Endothelial cell (in vitro differentiated cells): ENCODE measurements at places on chromosomes 12 and 14. TPM values are rescaled to one million over a fixed set of nuclear protein-coding genes. Genes with fewer than 3 reads are reported as not detected.

DNA sequence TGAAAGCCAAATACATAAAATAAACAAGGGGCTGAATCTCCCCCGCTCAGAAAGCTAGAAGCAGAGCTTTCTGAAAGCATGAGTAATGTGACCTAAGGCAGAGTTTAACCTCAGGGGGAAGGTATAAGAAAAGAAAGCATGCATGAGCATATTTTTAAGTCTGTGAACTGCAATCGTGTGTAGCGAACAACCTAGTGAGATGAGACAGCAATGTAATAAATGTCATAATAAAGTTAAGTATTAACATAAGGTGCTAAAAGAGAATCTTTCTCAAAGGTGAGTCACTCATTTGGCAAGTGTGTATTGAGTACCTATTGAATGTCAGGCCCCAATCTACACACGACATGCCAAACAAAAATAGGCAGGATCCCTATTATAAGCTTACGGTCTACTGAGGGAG, 14.2 kb upstream of the WDR20 start:
- no peak for DNase-seq

DNA sequence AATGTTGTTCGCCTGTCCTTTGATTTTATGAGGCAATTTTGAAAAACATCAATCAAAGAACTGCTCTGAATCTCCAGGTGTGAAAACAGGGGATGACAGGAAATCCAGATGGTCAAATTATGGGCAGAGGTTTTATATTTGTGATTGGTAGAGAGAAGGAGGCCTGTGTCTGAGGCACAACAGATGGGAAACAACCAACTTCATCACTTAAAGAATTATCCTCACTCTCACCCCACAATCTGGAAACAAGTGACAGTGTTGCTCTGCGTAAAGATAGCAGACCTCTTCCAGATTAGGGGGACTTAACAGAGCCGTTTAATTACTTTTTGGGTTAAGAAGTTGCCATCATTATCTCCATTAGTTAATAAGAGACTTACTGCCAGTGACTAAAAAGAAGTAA, 64.1 kb upstream of the EGLN3 start:
- DNase-seq, result no peak

DNA sequence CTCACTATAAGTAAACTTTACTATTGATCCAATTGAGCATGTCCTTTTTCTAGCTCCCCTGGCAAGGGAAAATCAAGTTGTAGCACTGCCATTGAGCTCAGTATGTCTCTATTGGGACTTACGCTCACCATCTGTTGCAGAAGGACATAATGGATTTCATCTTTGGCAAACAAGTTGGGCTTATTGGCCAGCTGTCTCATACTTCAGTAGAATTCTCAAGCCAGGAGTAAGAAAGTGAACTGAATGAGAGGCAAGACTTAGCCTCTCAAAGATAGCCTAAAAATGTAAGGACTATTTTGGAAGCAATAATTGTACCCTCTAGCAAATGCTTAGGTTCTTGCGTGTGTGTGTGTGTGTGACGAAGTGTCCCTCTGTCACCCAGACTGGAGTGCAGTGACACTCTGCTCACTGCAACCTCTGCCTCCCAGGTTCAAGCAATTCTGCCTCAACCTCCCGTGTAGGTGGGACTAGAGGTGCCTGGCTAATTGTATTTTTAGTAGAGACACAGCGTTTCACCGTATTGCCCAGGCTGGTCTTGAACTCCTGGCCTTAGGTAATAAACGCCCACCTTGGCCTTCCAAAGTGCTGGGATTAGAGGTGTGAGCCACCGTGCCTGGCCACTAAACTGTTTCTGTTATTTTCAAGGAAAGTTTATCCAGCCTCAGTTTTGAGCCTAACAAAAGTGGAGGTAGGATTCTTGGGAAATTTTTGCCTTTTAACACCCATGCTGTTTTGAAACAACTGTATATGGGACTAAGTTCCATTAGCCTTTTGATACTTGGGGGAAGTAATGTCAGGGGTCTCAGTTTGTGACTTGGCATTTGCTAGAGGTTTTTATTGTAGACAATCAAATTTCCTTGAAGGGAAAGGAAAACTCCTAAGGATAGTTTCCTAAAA, 7.0 kb downstream of the HNRNPA1 start:
- DNase-seq, result no peak

DNA sequence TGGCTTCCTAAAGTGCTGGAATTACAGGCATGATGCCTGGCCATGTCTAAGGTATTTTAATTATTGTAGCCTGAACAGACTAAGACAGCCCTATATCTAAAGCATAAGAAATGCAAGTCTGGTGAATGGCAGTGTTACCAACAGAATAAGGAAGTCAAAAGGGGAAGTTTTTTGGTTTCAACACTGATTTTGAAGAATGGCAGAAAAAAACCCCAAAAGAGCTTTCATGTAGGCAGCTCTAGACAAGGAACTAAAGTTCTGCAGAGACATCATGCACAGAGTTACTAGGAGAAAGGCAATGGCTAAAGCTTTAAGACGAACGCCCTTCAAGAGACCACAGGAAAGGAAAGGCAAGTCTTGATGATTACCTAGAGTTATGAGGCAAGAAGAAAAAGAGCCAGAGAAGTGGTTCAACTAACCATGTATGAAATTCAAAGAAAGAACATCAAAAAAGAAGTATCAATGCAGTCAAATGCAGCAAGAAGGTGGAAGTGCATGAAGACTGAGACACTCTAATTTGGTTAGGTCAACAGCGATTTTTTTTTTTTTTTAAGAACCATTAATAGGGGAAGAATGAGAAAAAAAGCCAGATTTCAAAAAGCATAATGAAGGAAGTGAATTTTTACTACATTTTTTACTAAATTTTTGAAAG, 50.8 kb downstream of the RPS6KA5 start:
- no peak for DNase-seq

DNA sequence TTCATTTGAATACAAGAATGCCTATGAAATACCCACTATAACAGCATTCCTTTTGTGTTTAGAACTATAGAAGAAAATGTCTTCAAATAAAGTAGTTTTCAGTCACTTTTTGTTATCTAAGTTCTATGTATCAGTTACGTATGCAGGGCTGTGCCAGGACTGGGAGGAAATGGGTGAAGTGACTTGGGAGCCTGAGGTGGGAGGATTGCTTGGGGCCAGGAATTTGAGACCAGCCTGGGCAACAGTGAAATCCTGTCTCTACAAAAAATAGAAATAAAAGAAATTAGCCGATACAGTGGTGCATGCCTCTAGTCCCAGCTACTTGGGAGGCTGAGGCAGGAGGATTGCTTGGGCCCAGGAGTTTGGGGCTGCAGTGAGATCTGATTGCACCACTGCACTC, 22.9 kb upstream of the MANSC4 start:
- no peak for DNase-seq

DNA sequence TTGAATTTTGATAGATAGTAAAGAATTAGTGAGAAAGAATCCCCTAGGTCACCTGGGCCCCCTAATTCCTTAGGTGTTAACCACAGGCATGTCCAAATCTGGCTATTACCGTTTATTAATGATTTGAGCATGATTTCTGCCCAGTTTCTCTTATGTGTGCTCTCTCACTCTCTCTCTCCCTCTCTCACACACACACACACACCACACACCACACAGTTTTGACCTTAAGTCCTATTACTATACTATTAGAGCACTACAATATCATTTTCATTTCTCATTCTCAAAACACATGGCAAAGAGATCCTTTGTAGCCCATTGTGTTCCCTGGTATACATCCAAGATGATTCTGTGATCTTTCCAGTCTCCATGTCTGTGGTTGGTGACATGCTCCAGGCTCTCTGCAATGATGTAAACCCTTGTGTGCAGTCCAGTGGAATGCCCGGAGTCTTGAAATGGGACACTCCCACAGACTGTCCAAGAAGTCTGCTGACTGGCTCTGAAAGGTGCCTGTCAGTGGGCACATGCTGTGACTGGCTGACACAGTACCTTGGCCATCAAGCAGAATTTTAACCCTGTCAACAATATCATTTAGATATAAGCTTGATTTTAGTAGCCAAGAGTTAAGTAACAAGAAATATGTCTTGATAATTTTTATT, 96.2 kb downstream of the FIGNL2 start:
- no peak for DNase-seq

GRCh38 chr14:101121508-101122139, 218.1 kb upstream of the RTL1 start:
- no peak for DNase-seq

GRCh38 chr14:29842228-29842627, 85.4 kb downstream of the PRKD1 start:
- no peak for DNase-seq

DNA sequence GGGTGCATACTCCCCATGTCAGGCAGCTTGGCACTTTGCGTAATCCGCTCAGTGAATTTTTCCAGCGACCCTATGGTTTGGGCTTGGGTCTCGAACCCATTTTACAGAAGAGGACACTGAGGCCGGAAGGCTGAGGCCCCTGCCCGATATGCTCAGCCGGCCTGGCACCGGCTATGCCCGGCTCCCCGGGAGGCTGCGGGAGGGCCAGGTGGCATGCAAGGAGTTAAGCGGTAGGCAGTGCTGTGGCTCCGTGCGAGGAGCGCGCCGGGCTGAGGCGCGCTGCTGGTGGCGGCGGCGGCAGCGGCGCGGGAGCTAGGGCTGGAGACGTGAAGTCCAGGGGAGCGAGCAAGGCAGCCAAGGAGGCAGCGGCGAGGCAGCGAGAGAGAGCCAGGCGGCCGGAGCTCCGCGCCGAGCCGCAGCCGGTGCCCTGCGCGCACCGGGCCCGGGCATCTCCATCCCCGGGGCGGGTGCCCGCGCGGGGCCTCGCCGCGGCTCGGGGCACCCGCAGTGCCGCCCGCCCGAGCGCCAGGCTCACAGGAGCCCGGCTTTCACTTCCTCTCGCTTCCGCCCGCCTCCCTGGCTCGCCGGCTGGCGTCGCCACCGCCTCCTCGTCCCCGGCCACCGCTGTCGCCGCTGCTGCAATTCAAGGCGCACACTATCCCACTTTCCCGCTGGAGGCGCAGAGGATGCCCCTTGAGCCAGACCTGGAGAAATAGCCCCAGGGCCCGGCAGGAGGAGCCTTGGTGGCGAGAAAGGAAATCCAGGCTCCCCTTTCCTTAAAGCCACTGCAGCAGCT, at the start of gene WSCD2:
WSCD2 (plus strand) TSS at position 272 of the 796 bp plus-strand sequence. CDS start 66,545 bp downstream, outside the sequence.
- peak; percentile 74 for DNase-seq

- DNase-seq, result no peak
Observed at GRCh38 chr14:21072031-21072473, 1.9 kb downstream of the ARHGEF40 start.

- DNase-seq, result no peak
Observed at GRCh38 chr14:29035134-29035533, 268.5 kb downstream of the FOXG1 start.

DNA sequence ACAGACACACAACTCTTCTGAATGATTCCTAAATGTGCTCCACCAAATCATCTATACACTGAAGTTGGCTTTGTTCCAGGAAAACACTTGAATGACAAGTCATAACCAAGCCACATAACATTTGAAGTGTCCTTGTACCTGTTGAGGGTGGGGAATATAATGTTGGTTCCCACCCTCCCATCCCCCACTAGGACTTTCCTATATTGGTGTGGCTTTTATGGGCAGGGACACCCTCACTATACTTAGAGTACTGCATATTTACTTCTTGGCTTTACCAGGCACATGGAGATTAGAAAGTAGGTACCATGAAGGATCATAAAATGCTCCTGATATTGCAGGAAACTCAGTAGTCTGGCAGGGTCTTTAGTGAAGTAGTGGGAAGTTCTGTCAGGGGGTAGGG, 9.7 kb upstream of the BHLHE41 start:
- DNase-seq, result no peak

- DNase-seq, result no peak
Observed at GRCh38 chr12:66768293-66768692, 89.4 kb upstream of the GRIP1 start.

- no peak for DNase-seq
Observed at GRCh38 chr14:94966344-94966743, 191.0 kb downstream of the DICER1 start.

GRCh38 chr12:10395390-10395998, 5.7 kb upstream of the KLRK1 start:
- no peak for DNase-seq

DNA sequence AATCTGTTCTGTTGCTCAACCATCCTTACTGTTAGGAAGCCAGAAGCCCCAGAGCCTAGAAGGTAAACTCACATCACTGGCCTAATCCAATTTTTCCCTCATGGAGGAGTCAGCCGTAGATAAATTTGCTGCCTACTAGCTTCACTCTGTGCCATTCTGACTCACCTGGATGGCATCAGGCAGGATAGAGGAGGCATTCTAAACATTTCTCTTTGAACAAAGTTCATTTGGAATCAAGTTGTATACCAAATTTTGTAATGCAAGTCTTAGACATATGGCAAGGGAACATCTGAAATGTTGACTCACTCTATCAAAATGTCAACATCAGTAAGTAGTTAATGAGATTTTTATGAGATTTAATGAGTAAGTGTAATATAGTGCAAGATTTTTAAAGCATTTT, 13.6 kb upstream of the TBC1D30 start:
- DNase-seq, result no peak

GRCh38 chr14:102973706-102974285, 51.3 kb downstream of the AMN start:
- DNase-seq, result no peak

DNA sequence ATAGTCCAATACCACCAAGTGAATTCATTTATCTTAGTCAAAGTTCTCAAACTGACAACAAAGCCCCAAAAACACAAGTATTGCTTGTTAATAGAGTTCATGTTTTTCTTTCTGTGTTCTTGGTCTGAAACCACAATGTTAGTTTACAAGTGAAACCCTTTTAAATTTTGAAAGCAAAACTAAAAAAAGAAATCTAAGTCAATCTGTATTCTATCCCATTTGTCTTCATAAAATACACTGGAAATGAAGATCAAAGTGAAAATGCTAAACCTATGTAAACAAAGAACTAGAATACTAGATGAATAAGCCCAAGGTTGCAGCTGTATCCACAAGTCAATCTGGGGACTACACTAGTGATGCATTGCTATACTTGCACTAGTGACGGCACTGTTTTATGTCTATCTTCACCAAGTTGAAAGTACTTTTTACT, 10.4 kb downstream of the MAP4K5 start:
- no peak for DNase-seq

- no peak for DNase-seq
Observed at GRCh38 chr12:55828357-55828756, 1.0 kb downstream of the DNAJC14 start.

DNA sequence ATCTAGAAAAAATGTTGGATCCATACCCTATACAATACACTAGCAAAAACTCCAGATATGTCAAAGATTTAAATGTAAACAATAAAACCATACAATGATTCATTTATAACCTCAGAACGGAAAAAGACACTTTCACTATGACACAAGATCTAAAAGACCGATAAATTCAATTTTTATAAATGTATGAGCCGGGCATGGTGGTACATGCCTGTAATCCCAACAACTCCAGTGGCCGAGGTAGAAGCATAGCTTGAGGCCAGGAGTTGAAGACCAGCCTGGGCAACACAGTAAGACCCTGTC, 2.5 kb upstream of the SOS2 start:
- DNase-seq, result no peak

- DNase-seq, result no peak
Observed at GRCh38 chr14:60090864-60091519, 731 bp upstream of the PCNX4 start.

GRCh38 chr12:48996794-48997718, 2.1 kb downstream of the DDN start:
- DNase-seq, result peak; percentile 82

- no peak for DNase-seq
Observed at GRCh38 chr14:40697231-40697630, 909.4 kb upstream of the LRFN5 start.

Gene DYRK2
- total RNA-seq, result 50.2 TPM

Gene NPFF
- not detected for total RNA-seq

Gene GDF3
- 77.7 TPM for total RNA-seq

Gene RPGRIP1
- 1.5 TPM for total RNA-seq

Gene BDKRB2
- total RNA-seq, result 0.15 TPM

Gene NTF3
- not detected for total RNA-seq

Gene VRTN
- total RNA-seq, result 4.3 TPM
